A549 treated with CpdA at 1 μM for 4 hours (cell line): ENCODE measurements at places on chromosomes 1 and 21. TPM values are rescaled to one million over a fixed set of nuclear protein-coding genes. Genes with fewer than 3 reads are reported as not detected.

LYPD8 gene
- total RNA-seq: 0.15 to 0.40 TPM (median 0.26 TPM) in 3 of 5 replicates, not detected in the others

RGS1 gene
- total RNA-seq: not detected in 5 replicates

PEX11B gene
- total RNA-seq: 19.4 to 23.4 TPM (median 22.0 TPM) in 5 replicates

IFI16 gene
- total RNA-seq: 3.6 to 5.9 TPM (median 4.1 TPM) in 5 replicates

RIPK4 gene
- total RNA-seq: 11.2 to 14.7 TPM (median 12.2 TPM) in 5 replicates

GRIK3 gene
- not detected in 5 replicates for total RNA-seq

PCSK9 gene
- total RNA-seq: 3.0 to 5.3 TPM (median 4.1 TPM) in 5 replicates

DENND2C gene
- total RNA-seq: 0.29 to 0.93 TPM (median 0.45 TPM) in 5 replicates

S100A12 gene
- total RNA-seq: not detected in 5 replicates

RNF223 gene
- 0.18 to 0.30 TPM (median 0.30 TPM) in 5 replicates for total RNA-seq

AVPR1B gene
- total RNA-seq: not detected in 5 replicates

OR2T33 gene
- total RNA-seq: not detected in 5 replicates

SMPDL3B gene
- 0.71 to 1.2 TPM (median 0.99 TPM) in 5 replicates for total RNA-seq

ADAMTS1 gene
- total RNA-seq: 0.06 to 0.16 TPM (median 0.15 TPM) in 5 replicates

TRIM46 gene
- total RNA-seq: 1.2 to 1.6 TPM (median 1.5 TPM) in 5 replicates

CD84 gene
- not detected in 5 replicates for total RNA-seq

SH2D2A gene
- 3.6 to 5.2 TPM (median 4.1 TPM) in 5 replicates for total RNA-seq
